Stimulated activated CD4-positive, alpha-beta T cell treated with anti-CD3 and anti-CD28 coated beads, Interleukin-1b, Interleukin-23, amount 100 ng/mL, for 48 hours (primary cell): ENCODE measurements at places on chromosomes 5 and 9.

DNA sequence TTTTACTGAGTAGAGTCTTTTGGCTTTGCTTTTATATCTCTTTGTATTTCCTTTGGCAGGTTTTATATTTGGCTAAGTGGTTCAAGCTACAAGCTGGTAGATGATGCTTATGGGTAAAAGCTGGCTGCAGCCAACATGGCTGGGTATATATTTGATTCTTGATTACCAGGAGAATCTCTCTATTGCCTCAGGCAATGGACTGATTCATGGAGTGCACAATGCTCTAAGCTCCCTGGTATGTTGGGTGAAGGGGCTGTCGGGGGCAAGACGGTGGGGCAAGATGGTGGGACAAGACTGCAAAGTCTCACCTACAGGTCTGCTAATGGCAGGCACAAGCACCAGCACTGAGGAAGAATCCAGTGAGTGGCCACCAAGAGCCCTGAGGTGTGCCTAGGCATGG is 366.6 kb downstream of the DMAC1 start:
- no peak for DNase-seq

DNA sequence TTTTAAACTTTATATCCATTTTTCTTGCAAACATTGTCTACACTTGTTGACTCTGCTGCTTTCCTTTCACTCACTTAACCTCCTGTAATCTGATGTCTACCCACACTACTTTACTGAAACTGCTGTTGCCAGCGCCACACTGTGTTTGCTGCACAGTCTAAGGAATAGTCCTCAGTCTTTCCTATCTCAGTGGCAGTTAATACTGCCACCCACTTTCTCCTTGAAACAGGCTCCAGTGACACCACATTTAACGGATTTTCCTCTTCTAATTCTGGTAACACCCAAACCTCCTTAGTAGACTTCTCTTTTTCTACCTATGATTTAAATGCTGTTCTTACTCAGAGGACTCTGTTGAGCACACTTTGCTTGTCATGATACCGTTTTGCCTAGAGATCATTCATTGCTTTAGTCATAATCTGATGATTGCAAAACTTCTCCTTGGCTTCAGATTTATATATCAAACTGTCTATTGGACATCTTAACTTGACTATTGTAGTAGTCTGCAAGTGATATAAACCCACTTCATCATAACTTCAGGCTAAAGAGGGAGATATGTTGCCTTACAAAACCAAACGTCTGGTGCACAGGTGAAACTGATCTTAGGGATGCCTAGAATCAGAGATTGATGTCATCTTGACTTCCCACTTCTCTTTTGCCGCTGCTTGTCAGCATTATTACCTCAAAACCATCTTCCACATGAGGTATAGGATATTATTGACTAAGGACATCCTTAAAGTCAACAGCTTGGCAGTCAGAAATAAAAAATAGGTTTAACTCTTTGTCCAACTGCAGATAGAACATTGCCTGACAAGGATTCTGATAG is 94.1 kb downstream of the CDC42SE2 start:
- DNase-seq: peak; percentile 58

- no peak for DNase-seq
Observed at GRCh38 chr9:128416014-128416413, 4.6 kb upstream of the CERCAM start.

DNA sequence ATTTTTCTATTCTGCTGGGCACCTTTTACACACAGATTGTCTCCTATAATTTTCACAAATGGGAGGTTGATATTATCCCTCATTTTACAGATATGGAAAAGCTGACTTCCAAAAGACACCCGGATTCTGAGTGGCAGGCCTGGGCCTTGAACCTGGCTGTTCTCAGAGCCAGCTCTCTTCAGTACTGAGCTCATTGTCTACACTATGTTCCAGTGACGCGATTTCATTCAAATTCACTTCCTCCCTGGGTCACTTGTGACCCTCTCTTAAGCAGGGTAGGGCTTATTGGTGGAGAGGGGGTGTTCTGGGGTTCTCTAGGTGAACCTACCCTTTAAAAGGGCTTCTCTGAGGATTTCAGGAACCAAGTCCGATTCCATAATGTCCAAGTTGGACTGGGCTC is 70.2 kb downstream of the ANKRD33B start:
- no peak for DNase-seq

GRCh38 chr5:167905919-167906853 is 385.3 kb upstream of the WWC1 start:
- DNase-seq: no peak

GRCh38 chr5:17218353-17219005 is 1.0 kb downstream of the BASP1 start:
- DNase-seq: no peak

- DNase-seq: no peak
Observed at GRCh38 chr9:120841930-120842684, 615 bp downstream of the PSMD5 start.
